Brain (organoid and tissue), 16 donors: ENCODE measurements at places on chromosomes 6 and 20.

- DNase-seq: no peak
Observed at GRCh38 chr20:51473771-51474170, 68.7 kb downstream of the NFATC2 start.

DNA sequence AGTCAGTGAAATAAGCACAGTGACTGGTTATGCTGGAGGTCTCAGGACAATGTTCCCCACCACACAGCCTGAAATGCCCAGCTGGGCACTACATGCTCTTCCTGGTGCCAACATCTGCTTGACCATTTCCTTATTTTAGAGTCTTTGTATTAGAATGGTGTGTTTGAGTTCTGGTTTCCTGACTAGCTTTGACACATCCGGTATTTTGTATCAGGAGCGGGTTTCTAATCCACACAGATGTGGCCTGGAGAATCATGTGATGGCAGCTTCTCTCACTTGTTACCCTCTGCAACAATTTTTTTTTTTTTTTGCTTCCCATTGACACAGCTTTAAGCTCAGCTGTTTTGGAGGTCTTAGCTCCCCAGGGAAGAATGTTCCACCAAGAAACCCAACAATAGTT lies 164.5 kb upstream of the CST7 start:
- no peak for DNase-seq

- no peak for DNase-seq
Observed at GRCh38 chr6:137413482-137413881, 80.7 kb downstream of the OLIG3 start.

- DNase-seq: no peak
Observed at GRCh38 chr6:151647976-151648639, 154.3 kb downstream of the CCDC170 start.

- DNase-seq: no peak
Observed at GRCh38 chr6:109292983-109293586, 89.2 kb downstream of the CD164 start.

- DNase-seq: no peak
Observed at GRCh38 chr6:18324706-18325042, 60.3 kb upstream of the DEK start.

GRCh38 chr6:144624246-144624645 lies 339.1 kb downstream of the UTRN start:
- no peak for DNase-seq

GRCh38 chr20:1182106-1182505 lies 2.7 kb downstream of the TMEM74B start:
- no peak for DNase-seq

DNA sequence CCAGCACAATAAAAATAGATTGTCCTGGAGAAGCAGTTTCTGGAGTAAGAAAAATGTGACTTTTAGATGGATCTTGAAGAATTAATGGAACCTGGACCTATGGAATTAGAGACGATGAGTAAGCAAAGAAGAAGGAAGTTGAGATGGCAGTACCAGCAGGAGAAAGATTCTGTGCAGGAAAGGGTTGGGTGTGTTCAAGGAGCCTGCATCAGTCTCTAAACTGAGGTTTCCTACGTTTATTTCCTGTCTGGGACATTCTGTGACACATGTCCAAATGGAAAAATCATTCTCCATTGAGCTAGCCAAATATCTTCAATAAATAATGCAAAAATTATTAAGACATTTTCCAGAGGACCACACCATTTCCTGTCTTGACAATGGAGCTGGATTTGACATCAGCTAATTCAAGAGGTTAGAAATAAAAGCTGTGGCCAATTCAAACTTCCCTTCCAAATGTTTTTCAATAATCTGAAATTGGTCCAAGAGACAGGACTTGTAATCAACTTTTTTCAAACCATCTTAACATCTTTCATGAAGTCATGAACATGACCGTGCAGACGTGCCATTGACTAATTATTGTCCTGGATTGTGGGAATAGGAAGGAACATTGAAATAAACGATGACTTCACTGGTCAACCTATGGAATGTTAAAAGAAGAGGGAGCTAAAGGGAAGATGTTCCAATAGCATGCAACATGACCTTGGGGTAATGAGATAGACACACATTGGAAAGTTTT lies 198.3 kb downstream of the ZNF217 start:
- DNase-seq: no peak

DNA sequence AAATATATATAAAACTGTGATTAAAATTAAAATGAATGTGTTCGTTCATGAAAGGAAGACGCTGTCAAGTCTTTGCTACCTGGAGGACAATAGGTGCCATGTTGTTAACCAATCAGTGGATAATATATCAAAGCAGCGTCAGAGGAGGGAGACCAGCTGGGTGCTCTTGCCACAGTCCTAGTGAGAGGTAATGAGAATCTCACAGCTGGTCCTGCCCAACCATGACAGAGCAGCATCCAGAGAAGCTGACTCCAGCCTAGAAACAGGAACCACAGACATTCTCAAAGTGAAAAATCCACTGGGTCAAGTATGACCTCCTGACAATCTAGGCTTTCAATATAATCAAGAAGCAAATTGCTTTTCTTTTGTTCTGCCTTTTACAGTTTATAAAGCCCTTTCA lies 94.5 kb upstream of the LRFN2 start:
- DNase-seq: no peak

GRCh38 chr20:49727894-49728885 lies 14.5 kb upstream of the B4GALT5 start:
- DNase-seq: no peak

DNA sequence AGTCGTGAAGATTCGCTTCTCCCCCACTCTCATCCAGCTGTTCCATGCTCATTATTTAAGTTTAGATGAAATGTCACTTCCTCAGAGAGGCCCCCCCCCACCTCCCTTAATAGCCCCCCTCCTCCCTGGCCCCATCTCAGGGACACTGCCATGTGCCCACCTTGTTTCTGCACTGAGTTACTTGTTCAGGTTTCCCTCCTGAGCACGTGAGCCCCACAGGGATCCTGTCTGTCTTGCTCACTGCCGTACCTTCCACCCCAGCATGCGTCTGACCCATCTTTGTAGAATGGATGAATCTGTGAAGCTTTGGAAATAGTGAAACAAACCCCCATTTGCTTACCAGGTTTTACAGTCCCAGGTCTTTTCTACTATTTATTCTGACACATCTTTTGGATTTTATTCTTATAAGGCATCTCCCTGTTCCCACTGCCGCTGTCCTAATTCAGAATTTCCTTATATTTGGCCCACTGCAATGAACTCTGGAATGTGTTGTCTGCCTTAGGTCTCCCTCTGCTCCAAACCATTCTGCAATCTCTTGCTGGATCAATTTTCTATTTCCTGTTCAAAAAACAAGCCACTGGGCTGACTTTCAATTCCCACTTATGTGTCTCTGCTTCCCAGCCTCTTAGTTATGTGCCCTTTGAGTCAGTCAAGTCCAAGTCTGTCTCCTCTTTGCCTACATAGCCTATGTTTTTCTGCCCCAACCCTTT lies 136.5 kb upstream of the ECI2 start:
- no peak for DNase-seq

- no peak for DNase-seq
Observed at GRCh38 chr6:104003803-104004516, 855.8 kb downstream of the HACE1 start.
